ENCODE measurements at places on chromosomes 11 and 22.

DNA sequence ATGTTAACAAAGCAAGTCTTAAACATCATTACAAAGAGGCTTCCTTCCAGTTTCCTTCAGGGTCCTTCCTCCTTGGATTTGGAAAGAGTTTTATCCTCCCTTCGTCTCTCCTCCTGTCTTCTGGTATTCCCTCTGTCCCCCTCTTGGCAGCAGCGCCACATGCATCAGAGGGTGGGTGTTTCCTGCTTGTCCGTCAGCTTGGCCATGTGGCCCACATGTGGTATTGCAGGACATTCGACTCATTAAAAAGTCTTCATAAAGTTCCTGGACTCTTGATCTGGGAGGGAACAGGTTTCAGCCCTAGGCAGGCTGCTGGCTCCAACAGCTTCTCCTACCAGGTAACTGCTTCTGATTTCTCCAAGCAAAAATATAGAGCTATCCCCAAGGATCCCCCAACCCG, 189.8 kb downstream of the CSNK2A3 start:
- peak; percentile 46 for DNase-seq

GRCh38 chr11:133778161-133778560, 67.2 kb downstream of the SPATA19 start:
- no peak for DNase-seq

DNA sequence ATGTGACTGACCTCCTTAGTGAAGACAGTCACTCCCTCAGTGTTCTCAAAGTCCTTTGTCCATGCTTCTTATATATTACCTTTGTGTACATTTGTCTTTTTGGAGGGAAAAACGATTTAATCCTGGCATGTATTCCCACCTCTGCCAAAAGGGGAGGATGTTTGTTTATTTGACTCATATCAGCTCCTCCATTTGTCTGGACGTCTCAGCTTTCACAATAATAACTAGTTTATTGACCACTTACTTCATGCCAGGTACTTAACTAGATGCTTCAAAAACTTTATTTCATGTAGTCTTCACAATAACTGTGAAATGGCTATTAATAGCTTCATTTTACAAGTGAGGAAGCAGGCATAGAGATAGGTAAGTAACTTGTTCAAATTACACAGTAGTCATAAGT, 5.3 kb downstream of the TBCEL start:
- no peak for DNase-seq

- no peak for DNase-seq
Measured at GRCh38 chr22:19960491-19961200, 19.0 kb upstream of the TXNRD2 start.

DNA sequence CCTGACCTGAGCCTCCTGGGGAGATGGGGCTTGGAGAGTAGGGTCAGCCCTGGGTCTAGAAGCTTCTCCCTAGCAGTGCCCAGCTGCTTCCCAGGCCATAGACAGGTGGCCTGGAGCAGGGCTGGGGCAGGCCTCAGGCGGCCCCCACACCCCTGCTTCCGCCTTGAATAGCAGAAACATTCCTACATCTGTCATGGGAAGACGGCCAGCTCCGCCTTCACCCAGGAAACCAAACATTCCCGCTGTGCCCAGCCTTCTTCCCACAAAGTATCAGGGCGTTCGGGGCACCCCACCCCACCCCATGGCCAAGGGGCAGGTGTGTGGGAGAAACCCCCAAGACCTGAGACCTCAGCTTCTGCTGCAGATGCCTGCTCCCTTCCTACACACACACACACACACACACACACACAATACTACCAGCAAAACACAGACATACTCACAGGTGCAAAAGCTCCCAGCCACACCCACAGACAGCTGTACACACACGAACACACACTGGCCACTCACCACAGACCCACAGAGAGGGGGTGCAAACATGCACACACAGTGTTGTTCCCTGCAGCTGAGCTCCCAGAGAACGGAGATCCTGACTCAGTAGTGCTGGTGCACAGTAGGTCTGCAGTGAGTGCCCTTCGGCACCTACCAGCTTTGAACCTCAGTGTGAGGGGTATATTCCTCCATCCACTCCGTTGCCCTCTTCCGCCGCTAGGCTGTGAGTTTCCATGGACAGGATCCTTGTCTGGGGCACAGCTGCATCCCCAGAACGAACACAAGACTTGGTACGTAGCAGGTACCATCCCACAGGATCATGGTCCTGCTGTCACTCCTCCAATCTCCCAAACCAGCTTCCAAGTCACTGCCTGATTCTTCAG, 37.4 kb downstream of the PDGFB start:
- DNase-seq: no peak

DNA sequence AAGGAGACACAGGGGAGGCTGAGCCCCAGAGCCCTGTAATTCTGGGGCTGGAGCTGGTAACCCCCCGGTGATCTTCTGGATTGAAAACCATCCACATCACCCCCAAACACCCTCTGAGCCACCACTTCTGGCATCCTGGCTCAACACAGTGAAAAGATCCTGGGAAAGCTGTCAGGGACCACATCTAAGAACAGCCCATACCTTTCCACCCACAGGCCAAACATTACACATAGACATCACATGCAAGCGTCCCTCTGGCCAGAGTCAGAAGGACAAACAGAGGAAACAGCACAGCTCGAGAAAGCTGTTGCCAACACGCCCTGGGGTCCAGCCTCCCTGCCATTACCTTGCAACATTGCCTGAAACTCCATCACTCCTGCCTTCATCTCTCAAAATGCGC, 469.5 kb downstream of the SOX6 start:
- no peak for DNase-seq

DNA sequence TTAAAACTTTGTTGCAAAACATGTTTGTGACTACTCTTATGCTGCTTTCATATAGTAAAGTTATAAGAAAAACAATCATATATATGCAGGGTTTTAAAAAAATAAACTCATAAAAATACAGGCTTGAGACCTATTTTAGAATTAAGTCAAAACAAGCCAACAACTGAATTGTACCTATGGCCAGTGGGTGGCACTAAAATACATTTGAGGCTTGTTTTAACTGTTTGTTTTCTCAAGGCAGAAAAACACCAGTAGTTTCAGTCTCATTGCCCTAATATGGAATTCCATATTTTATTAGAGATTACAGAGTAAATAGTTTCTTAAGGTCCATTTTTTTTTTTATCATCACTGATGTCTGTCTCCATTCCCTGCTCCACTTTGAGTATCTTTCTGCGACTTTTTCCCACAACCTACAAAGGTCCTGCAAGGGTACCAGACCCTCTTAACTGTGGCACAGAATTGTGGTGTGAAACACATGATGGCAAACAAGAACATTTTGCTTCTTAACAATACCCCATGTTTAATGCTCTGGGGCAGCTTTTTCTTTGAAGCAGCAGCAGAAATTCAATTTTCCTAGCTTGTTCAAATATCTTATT, 8.5 kb upstream of the CCDC89 start:
- DNase-seq: peak; percentile 31

- no peak for DNase-seq
Measured at GRCh38 chr22:22213231-22213630, 31.4 kb upstream of the VPREB1 start.

- DNase-seq: no peak
Measured at GRCh38 chr22:46653596-46653995, 33.4 kb downstream of the GRAMD4 start.

- DNase-seq: no peak
Measured at GRCh38 chr11:125428486-125429173, 67.4 kb downstream of the FEZ1 start.

GRCh38 chr11:129767827-129768226, 47.8 kb upstream of the TMEM45B start:
- DNase-seq: no peak

GRCh38 chr22:22865311-22866072, 22.1 kb upstream of the IGLL5 start:
- DNase-seq: no peak

DNA sequence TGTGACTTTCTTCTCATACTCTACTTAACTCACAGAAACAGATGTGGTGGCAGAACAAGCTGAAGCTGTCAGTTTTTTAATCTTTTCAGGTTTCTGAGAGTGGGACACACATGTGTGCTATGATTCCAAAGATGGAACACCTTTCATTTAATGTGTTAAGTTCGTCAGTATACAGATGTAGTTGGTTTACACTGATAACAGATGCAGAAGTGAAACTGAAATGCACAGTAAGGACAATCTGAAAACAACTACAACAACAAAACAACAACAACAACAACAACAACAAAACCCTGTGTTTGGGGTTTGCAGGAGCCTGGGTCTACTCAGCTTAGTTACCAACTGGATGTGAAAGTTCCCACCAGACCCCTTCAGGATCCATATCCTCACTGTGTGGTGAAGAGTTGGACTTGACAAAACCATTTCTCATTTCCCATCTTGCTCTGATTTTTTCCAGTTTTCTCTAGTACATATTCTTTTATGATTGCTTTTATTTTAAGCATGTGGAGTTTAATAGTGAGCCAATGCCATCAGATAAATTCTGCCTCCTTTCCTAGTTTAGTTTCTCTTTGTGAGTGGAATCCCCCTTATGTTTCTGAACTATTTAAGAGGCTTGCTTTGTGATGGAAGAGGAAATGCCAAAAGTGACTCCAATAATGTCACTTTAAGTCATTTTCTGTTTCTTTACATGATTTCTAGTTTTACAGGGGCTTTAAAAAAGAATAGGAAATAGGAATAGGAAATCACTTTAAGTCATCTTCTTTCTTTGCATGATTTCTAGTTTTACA, 47.8 kb downstream of the ARHGAP42 start:
- no peak for DNase-seq

DNA sequence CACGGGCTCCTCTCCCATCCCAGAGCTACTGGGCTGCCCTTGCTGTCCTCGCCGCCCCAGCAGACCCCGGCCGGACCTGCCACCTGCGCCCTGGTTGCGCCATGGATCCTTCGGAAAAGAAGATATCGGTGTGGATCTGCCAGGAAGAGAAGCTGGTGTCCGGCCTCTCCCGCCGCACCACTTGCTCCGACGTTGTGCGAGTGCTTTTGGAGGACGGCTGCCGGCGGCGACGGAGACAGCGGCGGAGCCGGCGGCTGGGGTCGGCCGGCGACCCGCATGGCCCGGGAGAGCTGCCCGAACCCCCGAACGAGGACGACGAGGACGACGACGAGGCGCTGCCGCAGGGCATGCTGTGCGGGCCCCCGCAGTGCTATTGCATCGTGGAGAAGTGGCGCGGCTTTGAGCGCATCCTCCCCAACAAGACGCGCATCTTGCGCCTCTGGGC, 382 bp downstream of the RASSF10 start:
- no peak for DNase-seq

- DNase-seq: no peak
Measured at GRCh38 chr11:14218728-14219127, 140.3 kb downstream of the RRAS2 start.

GRCh38 chr11:13105237-13105844, 96.2 kb downstream of the RASSF10 start:
- DNase-seq: no peak

GRCh38 chr11:1918436-1919315, 827 bp upstream of the TNNT3 start:
- peak; percentile 28 for DNase-seq

- no peak for DNase-seq
Measured at GRCh38 chr11:119100246-119100970, 1.2 kb downstream of the DPAGT1 start.

DNA sequence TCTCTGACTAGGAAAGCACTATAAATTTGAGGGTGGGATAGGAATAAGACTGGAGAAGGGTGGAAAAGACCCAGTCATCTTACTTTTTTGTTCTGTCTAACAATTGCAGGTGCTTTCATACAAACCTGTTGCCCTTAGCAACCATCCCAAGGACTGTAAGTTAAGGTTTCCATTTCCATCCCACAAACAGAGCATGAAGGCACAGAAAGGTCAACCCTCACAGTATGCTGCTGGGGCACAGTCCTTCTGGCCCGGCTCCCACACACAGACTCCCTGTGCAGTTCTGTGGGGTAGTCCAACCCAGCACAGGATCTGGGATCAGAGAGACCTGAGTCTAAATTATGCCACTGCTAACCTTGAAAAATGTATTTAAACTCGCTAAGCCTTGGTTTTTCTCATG, 38.4 kb upstream of the ETS1 start:
- no peak for DNase-seq

GRCh38 chr11:125688066-125688465, 7.4 kb upstream of the ACRV1 start:
- no peak for DNase-seq

DNA sequence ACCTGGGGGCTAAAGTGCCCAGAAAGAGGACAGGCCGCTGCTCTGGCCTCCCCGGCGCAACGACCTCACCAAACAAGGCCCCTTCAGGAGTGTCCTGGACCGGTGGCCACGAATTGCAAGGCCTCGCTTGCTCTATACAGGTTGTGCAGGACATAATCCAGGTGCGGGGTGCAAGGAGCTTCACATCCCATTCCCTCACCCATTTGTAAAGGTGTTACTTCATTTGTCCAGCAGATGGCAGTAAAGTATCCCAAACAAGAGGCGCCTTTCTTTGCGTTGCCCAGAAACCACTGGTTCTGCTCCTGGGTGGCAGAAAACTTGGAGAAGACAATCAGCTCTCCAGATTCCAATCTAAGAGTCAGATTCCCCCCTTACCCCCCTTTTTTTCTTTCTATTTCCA, 35.9 kb upstream of the PRDM11 start:
- peak; percentile 80 for DNase-seq

DNA sequence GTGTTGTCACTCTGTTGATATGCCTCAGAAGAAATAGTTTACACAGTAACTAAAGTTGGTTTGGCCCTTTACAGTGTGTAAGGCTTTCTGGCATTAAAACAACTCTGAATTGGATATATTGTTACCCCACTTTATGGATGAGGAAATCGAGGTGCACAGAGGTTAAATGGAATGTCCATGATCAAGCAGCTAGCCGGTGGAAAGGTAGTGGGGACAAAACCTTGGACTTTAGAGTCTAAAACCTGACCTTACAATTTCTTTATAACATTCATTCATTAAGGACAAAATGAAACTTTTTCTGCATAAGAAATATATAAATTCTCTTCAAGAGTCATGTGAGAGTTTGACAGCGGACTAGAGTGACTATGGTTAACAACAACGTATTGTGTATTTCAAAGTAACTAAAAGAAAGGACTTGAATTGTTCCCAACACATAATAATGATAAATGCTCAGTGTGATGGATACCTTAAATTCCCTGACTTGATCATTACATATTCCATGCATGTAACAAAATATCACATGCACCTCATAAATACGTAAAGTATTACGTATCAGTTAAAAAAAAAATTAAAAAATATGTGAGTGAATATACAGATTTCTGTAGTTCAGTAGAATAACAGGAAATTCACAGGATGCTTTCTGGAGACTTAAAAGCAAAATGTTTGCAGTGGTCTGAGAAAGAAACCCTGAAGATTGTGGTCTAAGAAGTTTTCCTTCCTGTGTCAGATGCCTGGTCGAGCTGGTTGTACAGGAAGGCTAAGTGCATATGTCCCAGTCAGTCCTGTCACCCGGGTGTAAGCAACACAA, 51.0 kb downstream of the TEAD1 start:
- DNase-seq: no peak

GRCh38 chr11:118660681-118661424, 18.6 kb downstream of the TREH start:
- no peak for DNase-seq

Measured in iPS-NIHi11 (cell line).